ENCODE measurements at places on chromosomes 7 and 10. TPM values are rescaled to one million over a fixed set of nuclear protein-coding genes. Genes with fewer than 3 reads are reported as not detected.

SEMA4G gene
- total RNA-seq = 10.9 TPM

PLXDC2 gene
- total RNA-seq = 20.5 TPM

TDRD1 gene
- 0.46 TPM for total RNA-seq

CYP2C19 gene
- total RNA-seq = not detected

CD36 gene
- total RNA-seq = 4.8 TPM

TMEM213 gene
- not detected for total RNA-seq

PHTF2 gene
- total RNA-seq = 14.6 TPM

ZNF117 gene
- 11.4 TPM for total RNA-seq

AZGP1 gene
- total RNA-seq = 4.4 TPM

SPACDR gene
- total RNA-seq = 0.89 TPM

GBX1 gene
- not detected for total RNA-seq

CCDC7 gene
- 33.3 TPM for total RNA-seq

CALML5 gene
- total RNA-seq = not detected

CPA2 gene
- total RNA-seq = 3.5 TPM

OGDH gene
- total RNA-seq = 84.6 TPM

MOGAT3 gene
- total RNA-seq = not detected

TMEM209 gene
- total RNA-seq = 11.4 TPM

NME8 gene
- total RNA-seq = not detected

GRID2IP gene
- total RNA-seq = 0.40 TPM

HKDC1 gene
- total RNA-seq = 0.89 TPM

FOXL3 gene
- total RNA-seq = not detected

HMX2 gene
- not detected for total RNA-seq

CTAGE8 gene
- 1.5 TPM for total RNA-seq

CYP3A4 gene
- 0.15 TPM for total RNA-seq

TSPAN15 gene
- 13.7 TPM for total RNA-seq

UCMA gene
- total RNA-seq = 0.38 TPM

PRLHR gene
- total RNA-seq = 0.57 TPM

MEST gene
- total RNA-seq = 44.9 TPM

AKR1D1 gene
- not detected for total RNA-seq

SAP25 gene
- total RNA-seq = 7.5 TPM

MYPN gene
- total RNA-seq = 0.17 TPM

UCN3 gene
- total RNA-seq = not detected

AGR3 gene
- 4.5 TPM for total RNA-seq

NFKB2 gene
- total RNA-seq = 40.1 TPM

OR2A7 gene
- 22.6 TPM for total RNA-seq

SLF2 gene
- 40.3 TPM for total RNA-seq

TMEM236 gene
- total RNA-seq = 0.20 TPM

NXPH1 gene
- total RNA-seq = not detected

GET4 gene
- 37.6 TPM for total RNA-seq

CALHM1 gene
- not detected for total RNA-seq

CDC14C gene
- total RNA-seq = not detected

GJD4 gene
- not detected for total RNA-seq

C7orf57 gene
- total RNA-seq = 0.38 TPM
